ENCODE measurements at places on chromosomes 2 and 18. TPM values are rescaled to one million over a fixed set of nuclear protein-coding genes. Genes with fewer than 3 reads are reported as not detected.

The TMEM200C gene
- polyA plus RNA-seq, result not detected

The REV1 gene
- polyA plus RNA-seq, result 9.5 TPM

The MTCL1 gene
- not detected for polyA plus RNA-seq

The NYAP2 gene
- polyA plus RNA-seq, result not detected

The RNU2-63P gene
- not detected for polyA plus RNA-seq

The RNF152 gene
- 0.03 TPM for polyA plus RNA-seq

Data from CD14-positive monocyte (primary cell).